Subcutaneous preadipocyte (primary cell): ENCODE measurements at places on chromosomes 7 and 10. TPM values are rescaled to one million over a fixed set of nuclear protein-coding genes. Genes with fewer than 3 reads are reported as not detected.

Gene STOX1
- under 0.01 TPM in 2 replicates for total RNA-seq

Gene KLF14
- 0.20 and 0.37 TPM in 2 replicates for total RNA-seq

Gene TACR2
- total RNA-seq: 0.20 TPM in 1 of 2 replicates, not detected in the other

Gene IFIT2
- total RNA-seq: 3.1 and 3.7 TPM in 2 replicates

Gene NCAPG2
- total RNA-seq: 18.7 and 31.7 TPM in 2 replicates

Gene CRPPA
- total RNA-seq: 1.1 and 1.2 TPM in 2 replicates

Gene ZMIZ1
- total RNA-seq: 12.9 and 19.2 TPM in 2 replicates

Gene ATXN7L1
- 11.4 and 12.3 TPM in 2 replicates for total RNA-seq

Gene PAX4
- total RNA-seq: not detected in 2 replicates

Gene CRYGN
- under 0.01 and 0.37 TPM in 2 replicates for total RNA-seq

Gene OPN4
- not detected in 2 replicates for total RNA-seq

Gene GIMAP4
- under 0.01 TPM in 1 of 2 replicates, not detected in the other for total RNA-seq

Gene GPR37
- not detected in 2 replicates for total RNA-seq

Gene LEP
- under 0.01 TPM in 1 of 2 replicates, not detected in the other for total RNA-seq

Gene BAG3
- total RNA-seq: 14.3 and 18.2 TPM in 2 replicates

Gene ANXA8L1
- not detected in 2 replicates for total RNA-seq

Gene SLC16A12
- under 0.01 and 0.20 TPM in 2 replicates for total RNA-seq

Gene BLNK
- not detected in 2 replicates for total RNA-seq

Gene CADPS2
- total RNA-seq: 12.5 and 17.2 TPM in 2 replicates

Gene LIMK1
- total RNA-seq: 41.5 and 46.7 TPM in 2 replicates

Gene CPEB3
- 0.37 and 0.59 TPM in 2 replicates for total RNA-seq

Gene PTPRN2
- 0.20 and 0.37 TPM in 2 replicates for total RNA-seq

Gene UBE3C
- 66.1 and 109 TPM in 2 replicates for total RNA-seq

Gene SLC13A1
- not detected in 2 replicates for total RNA-seq

Gene MGMT
- total RNA-seq: 19.4 and 23.1 TPM in 2 replicates

Gene DGKB
- 0.37 TPM in 1 of 2 replicates, not detected in the other for total RNA-seq

Gene HIP1
- 7.0 and 15.6 TPM in 2 replicates for total RNA-seq
